Nephron progenitor cell (in vitro differentiated cells): ENCODE measurements at places on chromosomes 3 and 15.

DNA sequence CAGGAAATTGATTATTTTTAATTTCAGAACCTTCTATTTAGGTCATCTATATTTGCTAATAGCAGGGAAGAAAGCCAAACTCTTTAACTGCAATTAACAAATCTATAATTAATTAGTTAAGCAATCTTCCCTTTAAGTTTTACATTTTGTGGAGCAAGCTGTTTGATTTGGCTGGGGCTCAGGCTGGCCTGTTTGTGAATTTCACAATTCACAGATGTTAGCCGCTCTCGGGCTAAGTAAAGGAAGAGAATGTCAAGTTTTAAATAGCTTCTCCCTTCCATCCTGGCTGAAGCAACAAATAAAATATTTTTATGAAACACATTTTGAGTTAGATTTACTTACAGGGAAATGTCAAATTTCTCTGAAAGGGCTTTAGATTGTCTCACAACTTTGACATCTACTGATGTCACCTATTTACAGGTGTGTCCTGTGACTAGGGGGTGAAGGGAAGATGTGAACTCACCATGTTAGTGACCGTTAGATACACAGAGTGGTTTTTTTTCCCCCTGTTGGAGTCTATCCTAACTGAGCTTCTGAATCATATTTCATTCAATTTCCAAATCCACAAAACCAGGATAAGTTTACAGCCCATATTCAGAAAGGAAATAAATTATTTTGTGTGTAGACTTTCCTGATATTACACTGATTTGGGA, 1.3 kb upstream of the TP63 start:
- H3K4me3 ChIP-seq: no peak overlapping the region
- H3K27ac ChIP-seq: no peak overlapping the region
- H3K36me3 ChIP-seq: no peaks in the 10 kb centered on the region
- DNase-seq: no peak
- peaks cover 20% of the 10 kb centered on the region for H3K4me1 ChIP-seq
- H3K27me3 ChIP-seq: no peaks in the 10 kb centered on the region

- peak overlapping the region; percentile 71 for H3K27ac ChIP-seq
- H3K4me3 ChIP-seq: no peak overlapping the region
- peaks cover 5% of the 10 kb centered on the region for H3K36me3 ChIP-seq
- DNase-seq: no peak
- H3K4me1 ChIP-seq: peaks cover 65% of the 10 kb centered on the region
Observed at GRCh38 chr3:195900436-195901355, 7.7 kb downstream of the TNK2 start.

DNA sequence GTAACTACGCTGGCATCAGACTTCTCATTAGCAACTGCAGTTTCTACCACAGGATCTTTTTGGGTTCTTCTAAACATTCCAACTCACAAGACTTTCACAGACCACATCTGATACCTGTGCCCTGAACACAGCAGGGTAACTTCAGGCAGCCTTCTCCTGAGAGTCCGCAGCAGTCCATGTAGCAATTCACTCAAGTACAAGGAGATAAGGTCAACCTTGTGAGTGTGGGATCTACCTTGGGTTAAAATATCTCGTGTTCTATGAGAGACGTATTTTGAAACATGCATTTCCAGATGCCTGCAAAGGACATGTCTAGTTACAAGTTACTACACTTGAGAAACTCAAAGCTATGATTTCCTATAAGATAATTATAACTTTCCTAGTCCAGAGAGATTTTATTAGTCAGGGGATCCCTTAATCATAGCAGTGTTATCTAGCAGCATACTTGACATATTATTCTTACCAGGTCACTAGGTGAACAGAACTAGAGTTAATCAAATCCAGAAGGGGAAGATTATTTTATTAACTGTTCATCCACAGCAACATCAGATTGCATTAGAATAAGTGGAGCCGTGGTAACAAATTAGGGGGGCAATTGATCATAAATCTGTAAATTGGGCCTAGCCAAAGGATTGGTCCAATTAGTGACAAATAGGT, 66.4 kb downstream of the ASTE1 start:
- no peak overlapping the region for H3K27ac ChIP-seq
- no peak overlapping the region for H3K4me3 ChIP-seq
- H3K36me3 ChIP-seq: peaks cover 50% of the 10 kb centered on the region
- H3K27me3 ChIP-seq: no peaks in the 10 kb centered on the region
- H3K4me1 ChIP-seq: no peaks in the 10 kb centered on the region

- H3K36me3 ChIP-seq: no peaks in the 10 kb centered on the region
- no peak overlapping the region for H3K4me3 ChIP-seq
- no peak overlapping the region for H3K27ac ChIP-seq
- H3K4me1 ChIP-seq: no peaks in the 10 kb centered on the region
- no peak for DNase-seq
- H3K27me3 ChIP-seq: no peaks in the 10 kb centered on the region
Observed at GRCh38 chr3:193040836-193041672, 123.4 kb upstream of the MB21D2 start.

- H3K27ac ChIP-seq: no peak overlapping the region
- peaks cover 18% of the 10 kb centered on the region for H3K36me3 ChIP-seq
- peak overlapping the region; percentile 84 for H3K4me3 ChIP-seq
- no peak for DNase-seq
Observed at GRCh38 chr15:31393444-31394091, 66.9 kb downstream of the KLF13 start.

GRCh38 chr15:80563372-80563997, 131.6 kb upstream of the ABHD17C start:
- peaks cover 32% of the 10 kb centered on the region for H3K4me1 ChIP-seq
- H3K27me3 ChIP-seq: peaks cover 5% of the 10 kb centered on the region
- no peak overlapping the region for H3K27ac ChIP-seq
- no peak for DNase-seq

DNA sequence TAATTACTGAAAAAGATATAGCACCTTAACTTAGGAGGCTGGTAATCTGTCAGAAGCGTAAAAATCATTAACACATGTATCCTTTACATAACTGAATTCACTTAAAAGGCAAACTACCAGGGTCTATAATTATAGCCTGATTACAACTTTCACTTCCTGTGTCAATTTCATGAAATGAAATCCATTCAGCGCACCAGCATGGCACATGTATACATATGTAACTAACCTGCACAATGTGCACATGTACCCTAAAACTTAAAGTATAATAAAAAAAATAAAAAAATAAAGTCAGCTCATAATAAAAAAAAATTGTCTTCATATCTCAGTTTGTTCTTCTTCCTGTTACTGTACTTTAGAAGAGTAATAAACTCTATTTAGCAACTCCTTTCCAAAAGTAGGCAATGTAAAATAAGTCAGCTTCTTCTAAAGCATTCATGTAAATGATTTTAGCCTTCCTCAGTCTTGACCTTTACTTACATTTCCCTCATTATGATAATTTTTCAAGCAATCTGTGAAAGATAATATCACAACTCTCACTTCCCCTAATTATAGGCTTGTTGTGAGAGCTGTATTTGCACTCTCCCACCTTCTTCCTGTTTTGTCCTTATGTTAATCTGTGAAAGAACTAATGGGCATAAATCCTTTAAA, 50.1 kb downstream of the KBTBD8 start:
- no peak overlapping the region for H3K4me3 ChIP-seq
- H3K4me1 ChIP-seq: no peaks in the 10 kb centered on the region
- H3K27ac ChIP-seq: no peak overlapping the region
- no peak for DNase-seq

DNA sequence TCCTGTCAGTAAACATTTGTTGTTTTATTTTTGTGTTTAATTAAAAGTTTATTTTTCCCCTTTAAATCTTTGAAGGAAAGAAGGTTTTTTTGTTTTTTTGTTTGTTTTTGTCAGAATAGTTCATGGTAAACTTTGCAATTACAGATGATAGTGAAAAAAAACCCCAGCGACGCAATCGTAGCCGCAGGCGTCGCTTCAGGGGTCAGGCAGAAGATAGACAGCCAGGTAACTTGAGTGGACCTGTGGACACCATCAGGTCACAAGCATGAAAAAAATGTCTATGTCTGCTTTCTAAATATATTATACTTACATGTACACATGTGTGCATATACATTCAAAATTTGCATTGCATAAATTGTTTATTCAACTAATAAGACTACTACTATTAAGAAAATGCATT, 18.6 kb downstream of the DNAJC19 start:
- peaks cover 40% of the 10 kb centered on the region for H3K36me3 ChIP-seq
- H3K27me3 ChIP-seq: no peaks in the 10 kb centered on the region
- no peak overlapping the region for H3K27ac ChIP-seq
- H3K4me1 ChIP-seq: no peaks in the 10 kb centered on the region
- no peak overlapping the region for H3K4me3 ChIP-seq
- no peak for DNase-seq

DNA sequence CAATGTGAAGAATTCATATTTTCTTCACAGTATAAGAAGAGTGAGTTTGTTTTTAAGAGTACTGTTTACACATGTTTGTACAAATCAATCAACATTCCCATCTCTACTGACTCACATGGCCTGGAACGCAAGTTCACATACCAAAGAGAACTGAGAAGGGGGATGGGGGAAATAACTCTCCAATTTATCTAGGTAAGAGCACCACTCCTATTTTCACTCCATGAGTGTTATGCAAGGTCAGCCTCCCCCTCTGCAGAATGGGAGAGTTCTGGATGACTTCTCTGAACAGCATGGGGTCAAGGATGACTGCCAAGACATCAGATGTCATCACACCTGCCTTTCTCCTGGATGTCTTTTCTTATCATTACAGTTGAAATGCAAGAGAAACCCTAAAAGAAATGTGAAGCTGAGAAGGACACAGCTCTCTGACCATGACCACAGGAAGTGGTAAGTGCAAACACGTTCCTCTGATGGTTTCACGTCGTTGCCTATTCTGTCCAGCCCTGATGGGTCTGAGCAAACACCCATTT, 95.2 kb downstream of the SEMA6D start:
- no peak overlapping the region for H3K27ac ChIP-seq
- peaks cover 4% of the 10 kb centered on the region for H3K27me3 ChIP-seq

GRCh38 chr15:66594344-66594743, 28.5 kb upstream of the LCTL start:
- H3K36me3 ChIP-seq: no peaks in the 10 kb centered on the region
- no peak overlapping the region for H3K27ac ChIP-seq
- DNase-seq: no peak
- peaks cover 6% of the 10 kb centered on the region for H3K4me1 ChIP-seq

DNA sequence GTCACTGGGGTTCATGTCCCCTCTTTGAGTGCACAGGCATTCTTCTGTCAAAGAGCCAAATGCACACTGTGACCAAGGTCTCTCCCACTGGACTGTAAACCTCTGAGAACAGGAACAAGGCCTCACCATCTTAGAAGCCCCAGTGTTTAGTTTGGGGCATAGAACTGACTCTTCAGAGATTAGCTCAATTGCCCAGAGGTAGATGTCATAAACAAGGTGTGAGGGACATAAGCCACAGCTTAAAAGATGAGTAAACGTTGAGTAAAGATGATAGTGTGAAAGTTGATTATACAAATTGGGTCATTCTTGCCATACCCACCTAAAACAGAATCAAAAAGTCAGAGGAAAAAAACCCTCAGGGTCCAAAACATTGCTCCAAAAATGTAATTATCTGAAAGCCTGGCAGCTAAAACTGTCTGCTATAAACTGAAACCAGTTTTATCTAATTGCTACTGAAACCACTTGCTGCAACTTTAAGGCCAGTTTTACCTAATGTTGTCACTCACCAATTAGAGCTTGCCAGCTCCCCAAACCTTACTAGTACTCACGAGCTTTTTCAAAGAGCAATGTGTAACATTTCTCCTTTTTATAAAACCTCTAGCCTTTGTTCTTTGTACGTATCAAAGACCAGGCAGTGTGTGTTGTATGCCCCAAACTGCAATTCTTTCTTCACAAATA, 415.2 kb downstream of the RAP2B start:
- peaks cover 4% of the 10 kb centered on the region for H3K27me3 ChIP-seq
- no peak overlapping the region for H3K4me3 ChIP-seq
- H3K27ac ChIP-seq: no peak overlapping the region
- no peaks in the 10 kb centered on the region for H3K36me3 ChIP-seq
- DNase-seq: no peak
- H3K4me1 ChIP-seq: no peaks in the 10 kb centered on the region

DNA sequence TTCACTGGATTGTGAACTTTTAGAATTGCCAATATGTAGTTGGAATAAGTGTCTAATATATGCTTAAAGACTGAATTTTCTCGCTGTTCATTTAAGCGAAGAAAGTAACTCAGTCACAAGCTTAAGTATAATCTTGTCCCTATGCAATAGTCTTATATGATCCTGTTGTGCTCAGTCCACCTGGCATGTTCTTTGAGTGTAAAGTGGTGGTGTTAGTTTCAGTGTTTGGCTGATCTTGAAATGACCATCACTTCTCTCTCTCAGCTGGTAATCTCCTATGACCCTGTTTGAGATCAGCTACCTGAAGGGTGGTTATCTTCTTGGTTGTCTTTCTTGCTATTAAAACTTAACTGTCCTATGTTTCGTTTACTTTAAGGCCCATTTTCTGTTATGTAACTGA, 197.5 kb downstream of the PTPRG start:
- H3K27ac ChIP-seq: peak overlapping the region; percentile 15
- H3K36me3 ChIP-seq: peaks cover 31% of the 10 kb centered on the region
- peaks cover 12% of the 10 kb centered on the region for H3K4me1 ChIP-seq
- DNase-seq: no peak
- peaks cover 2% of the 10 kb centered on the region for H3K27me3 ChIP-seq

GRCh38 chr15:89851673-89852341, 37.2 kb upstream of the ANPEP start:
- H3K4me1 ChIP-seq: no peaks in the 10 kb centered on the region
- no peak overlapping the region for H3K4me3 ChIP-seq
- H3K27ac ChIP-seq: no peak overlapping the region
- peaks cover 69% of the 10 kb centered on the region for H3K36me3 ChIP-seq
- peaks cover 6% of the 10 kb centered on the region for H3K27me3 ChIP-seq
- no peak for DNase-seq

DNA sequence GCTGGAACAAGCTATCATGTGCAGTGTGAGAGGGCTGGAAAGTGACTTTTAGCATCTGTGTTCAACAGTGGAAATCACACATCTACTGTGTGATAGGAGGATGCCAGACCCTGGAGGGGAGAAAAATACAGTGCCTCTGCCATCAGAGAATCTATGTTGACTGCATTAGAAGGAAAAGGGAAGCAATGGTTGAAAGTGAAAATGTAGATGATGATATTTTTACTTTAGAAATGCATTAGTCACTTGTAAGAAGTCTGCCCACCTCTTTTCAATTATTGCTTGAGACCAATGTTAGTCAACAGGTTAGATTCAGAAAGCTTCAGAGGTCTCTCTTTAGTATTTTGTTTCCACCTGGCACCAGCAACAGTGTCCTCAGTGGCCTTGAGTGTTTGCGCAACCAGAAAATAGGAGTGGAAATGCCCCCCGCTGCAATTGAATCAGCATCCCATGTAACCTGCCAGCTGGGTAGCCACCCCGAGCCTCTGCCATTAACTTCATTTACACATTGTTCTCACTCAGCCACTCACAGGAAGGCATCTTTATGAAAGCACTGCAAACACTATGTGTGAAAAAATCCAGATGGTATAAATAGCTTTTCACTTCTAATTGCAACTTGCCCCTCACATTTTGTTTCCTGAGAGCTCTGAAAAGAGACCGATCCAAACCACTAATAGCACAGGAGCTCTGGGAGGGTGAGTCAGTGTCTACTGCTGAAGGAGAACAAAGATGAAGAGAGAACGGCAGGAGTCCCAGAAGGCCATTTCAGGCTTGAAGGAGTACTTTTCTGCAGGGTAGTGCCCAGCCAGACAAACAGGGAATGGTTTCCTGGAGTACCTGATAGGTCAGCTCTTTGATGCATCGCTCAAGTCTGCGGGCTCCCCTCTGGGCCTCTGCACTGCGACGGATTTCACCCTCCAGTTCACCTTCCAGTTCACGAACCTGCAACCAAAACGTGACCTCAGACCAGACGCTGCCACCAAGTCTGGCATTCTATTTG, 92.1 kb downstream of the HHLA2 start:
- H3K36me3 ChIP-seq: no peaks in the 10 kb centered on the region
- peaks cover 15% of the 10 kb centered on the region for H3K4me1 ChIP-seq
- H3K27ac ChIP-seq: peak overlapping the region; percentile 8
- peaks cover 3% of the 10 kb centered on the region for H3K27me3 ChIP-seq
